AG04450 (cell line): ENCODE measurements at places on chromosomes 1 and 21. TPM values are rescaled to one million over a fixed set of nuclear protein-coding genes. Genes with fewer than 3 reads are reported as not detected.

Gene DCST1
- not detected in 2 replicates for polyA plus RNA-seq

Gene CD164L2
- not detected in 2 replicates for polyA plus RNA-seq

Gene ZNF593OS
- not detected in 2 replicates for polyA plus RNA-seq

Gene CGN
- polyA plus RNA-seq: 0.26 and 0.31 TPM in 2 replicates

Gene EVA1C
- 2.8 and 5.7 TPM in 2 replicates for polyA plus RNA-seq

Gene NECTIN4
- 0.02 and 0.16 TPM in 2 replicates for polyA plus RNA-seq

Gene ETV3L
- polyA plus RNA-seq: 0.04 and 0.07 TPM in 2 replicates

Gene REG4
- not detected in 2 replicates for polyA plus RNA-seq

Gene ERVH48-1
- polyA plus RNA-seq: not detected in 2 replicates

Gene SEMA4A
- 0.58 and 0.60 TPM in 2 replicates for polyA plus RNA-seq

Gene TMCO2
- polyA plus RNA-seq: not detected in 2 replicates

Gene FCGR3B
- polyA plus RNA-seq: not detected in 2 replicates

Gene SPRR2A
- polyA plus RNA-seq: not detected in 2 replicates

Gene C1orf185
- polyA plus RNA-seq: not detected in 2 replicates

Gene CD48
- polyA plus RNA-seq: not detected in 2 replicates

Gene KCNA2
- not detected in 2 replicates for polyA plus RNA-seq

Gene FCRL3
- not detected in 2 replicates for polyA plus RNA-seq

Gene LHX8
- polyA plus RNA-seq: not detected in 2 replicates

Gene FOXD3
- polyA plus RNA-seq: not detected in 2 replicates

Gene C1orf21
- polyA plus RNA-seq: 21.0 and 29.5 TPM in 2 replicates

Gene PTGER3
- not detected in 2 replicates for polyA plus RNA-seq

Gene IL19
- polyA plus RNA-seq: 0.07 TPM in 1 of 2 replicates, not detected in the other

Gene ZNF691
- 5.6 and 6.3 TPM in 2 replicates for polyA plus RNA-seq

Gene FAM72C
- 0.79 and 1.0 TPM in 2 replicates for polyA plus RNA-seq

Gene GJA9
- polyA plus RNA-seq: not detected in 2 replicates

Gene GRHL3
- polyA plus RNA-seq: 0.04 TPM in 1 of 2 replicates, not detected in the other

Gene SH3BGR
- 0.63 and 2.7 TPM in 2 replicates for polyA plus RNA-seq

Gene OR6N1
- not detected in 2 replicates for polyA plus RNA-seq

Gene KCNN3
- polyA plus RNA-seq: 0.02 and 0.09 TPM in 2 replicates

Gene NBPF19
- 11.4 and 12.7 TPM in 2 replicates for polyA plus RNA-seq

Gene CHD5
- 0.02 and 0.06 TPM in 2 replicates for polyA plus RNA-seq

Gene ANGPTL3
- polyA plus RNA-seq: not detected in 2 replicates

Gene CZIB
- 82.5 and 89.6 TPM in 2 replicates for polyA plus RNA-seq

Gene NCSTN
- polyA plus RNA-seq: 189 and 195 TPM in 2 replicates

Gene AIM2
- not detected in 2 replicates for polyA plus RNA-seq

Gene TFF2
- polyA plus RNA-seq: not detected in 2 replicates

Gene DAB1
- 0.05 and 0.16 TPM in 2 replicates for polyA plus RNA-seq

Gene EPRS1
- polyA plus RNA-seq: 129 and 146 TPM in 2 replicates

Gene ELK4
- 8.3 and 8.6 TPM in 2 replicates for polyA plus RNA-seq

Gene PTGFR
- 1.2 and 2.0 TPM in 2 replicates for polyA plus RNA-seq
